ENCODE measurements at places on chromosomes 13 and 19. TPM values are rescaled to one million over a fixed set of nuclear protein-coding genes. Genes with fewer than 3 reads are reported as not detected.

GRCh38 chr19:19081642-19082151 lies 17.9 kb downstream of the SLC25A42 start:
- DNase-seq: no peak

- no peak for DNase-seq
Observed at GRCh38 chr19:41783612-41784011, 12.8 kb upstream of the CEACAM3 start.

DNA sequence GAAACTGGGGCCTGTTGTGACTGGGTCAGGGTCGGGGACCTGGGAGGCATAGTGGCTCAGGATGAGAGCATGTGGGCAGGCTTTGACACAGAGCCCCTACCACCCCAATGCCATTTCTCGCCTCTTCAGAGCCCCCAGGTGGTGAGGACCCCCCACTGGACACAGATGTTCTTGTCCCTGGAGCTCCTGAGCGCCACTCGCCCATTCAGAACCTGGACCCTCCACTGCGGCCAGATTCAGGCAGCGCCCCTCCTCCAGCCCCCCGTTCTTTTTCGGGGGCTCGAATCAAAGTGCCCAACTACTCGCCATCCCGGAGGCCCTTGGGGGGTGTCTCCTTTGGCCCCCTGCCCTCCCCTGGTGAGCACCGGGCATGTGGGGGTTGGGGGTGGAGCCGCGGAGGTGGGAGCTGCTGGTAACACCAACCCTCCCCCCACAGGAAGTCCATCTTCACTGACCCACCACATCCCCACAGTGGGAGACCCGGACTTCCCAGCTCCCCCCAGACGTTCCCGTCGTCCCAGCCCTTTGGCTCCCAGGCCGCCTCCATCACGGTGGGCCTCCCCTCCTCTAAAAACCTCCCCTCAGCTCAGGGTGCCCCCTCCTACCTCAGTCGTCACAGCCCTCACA lies 10.4 kb downstream of the IGFLR1 start:
- no peak for DNase-seq

- no peak for DNase-seq
Observed at GRCh38 chr19:55242517-55242916, 14.0 kb upstream of the TMEM86B start.

DNA sequence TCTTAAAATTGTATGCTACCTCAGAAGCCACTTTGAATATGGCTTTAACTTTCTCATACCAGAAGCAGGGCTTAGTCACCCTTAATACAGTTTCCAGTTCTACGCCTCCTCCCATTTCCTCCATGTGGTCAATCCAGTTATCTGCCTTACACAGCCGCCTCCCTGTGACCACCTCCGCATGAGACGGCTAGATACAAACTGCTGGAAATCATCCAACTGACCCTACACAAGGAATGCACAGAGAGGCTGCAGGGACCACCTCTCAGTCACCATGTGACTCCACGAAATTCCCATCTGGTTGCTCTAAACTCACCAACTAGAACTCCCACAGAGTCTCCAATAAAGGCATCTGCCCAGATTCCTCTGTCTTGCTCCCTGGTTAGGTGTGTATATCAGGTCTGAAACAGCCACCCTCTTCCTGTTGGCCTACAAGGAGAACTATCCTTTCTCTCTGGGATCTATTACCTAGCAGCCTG lies 6.8 kb downstream of the ZNF564 start:
- DNase-seq: no peak

- DNase-seq: no peak
Observed at GRCh38 chr13:33578786-33579185, 239.2 kb upstream of the RFC3 start.

DNA sequence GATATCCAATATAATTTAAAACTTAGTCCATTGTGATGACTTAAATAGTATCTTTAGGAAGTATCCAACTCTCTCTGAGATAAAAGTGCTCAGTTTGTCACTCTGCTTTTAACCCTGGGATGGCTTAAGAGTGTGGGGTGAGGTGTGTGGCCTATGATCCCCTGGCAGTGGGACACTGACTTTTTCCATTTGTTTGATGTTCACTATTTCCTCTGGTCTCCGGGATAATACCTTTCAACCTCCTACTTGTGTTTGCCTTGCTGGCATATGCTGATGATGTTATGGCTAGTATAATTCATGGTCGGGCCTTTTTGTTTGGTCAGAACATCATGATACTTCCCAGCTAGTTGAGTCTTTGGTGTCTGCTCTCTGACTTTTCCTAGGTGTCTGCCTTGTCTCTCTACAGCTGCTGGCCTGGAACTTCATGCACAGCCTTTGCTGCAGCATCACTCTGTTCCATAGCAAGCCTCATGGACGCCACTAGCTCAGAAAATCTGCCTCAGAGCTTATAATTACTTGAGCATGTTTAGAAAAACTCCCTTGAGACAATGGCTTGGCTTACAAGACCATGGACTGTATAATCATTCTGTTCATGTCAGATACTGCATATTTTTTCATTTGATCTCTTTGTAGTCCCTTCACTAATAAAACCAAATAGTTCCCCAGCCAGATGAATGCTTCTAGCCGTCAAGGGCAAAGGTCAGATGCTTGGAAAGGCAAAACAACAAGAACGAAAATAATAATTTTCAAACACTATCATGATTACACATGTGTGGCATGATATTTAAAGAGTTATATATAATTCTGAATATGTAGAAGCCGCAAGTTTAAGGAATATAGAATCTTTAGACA lies 75.2 kb downstream of the WDFY2 start:
- no peak for DNase-seq

GRCh38 chr13:91722267-91722884 lies 324.0 kb downstream of the GPC5 start:
- no peak for DNase-seq

- DNase-seq: no peak
Observed at GRCh38 chr13:97318532-97318931, 96.4 kb downstream of the MBNL2 start.

DNA sequence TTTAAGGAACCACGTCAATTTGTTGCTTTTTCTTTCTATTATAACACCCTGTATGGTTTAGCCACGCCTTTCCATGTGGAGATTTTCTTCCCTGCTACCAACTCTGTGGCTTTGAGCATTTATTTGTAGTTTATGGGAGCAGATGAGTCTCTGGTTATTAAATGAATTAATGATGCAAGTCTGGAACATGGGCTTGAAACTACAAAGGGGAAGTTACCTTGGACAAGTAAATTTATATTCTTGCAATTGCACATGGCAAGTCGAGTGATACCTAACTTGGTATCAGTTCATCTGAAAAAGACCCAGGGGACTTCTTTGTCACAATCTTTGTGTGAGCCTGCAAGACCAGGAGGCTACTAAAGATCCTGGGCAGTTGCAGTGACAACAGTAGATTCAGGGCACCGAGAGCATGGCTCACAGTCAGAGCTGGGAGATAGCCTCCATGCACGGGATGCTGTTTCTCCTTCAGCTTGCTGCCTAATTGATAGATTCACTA lies 24.4 kb downstream of the B3GLCT start:
- no peak for DNase-seq

DNA sequence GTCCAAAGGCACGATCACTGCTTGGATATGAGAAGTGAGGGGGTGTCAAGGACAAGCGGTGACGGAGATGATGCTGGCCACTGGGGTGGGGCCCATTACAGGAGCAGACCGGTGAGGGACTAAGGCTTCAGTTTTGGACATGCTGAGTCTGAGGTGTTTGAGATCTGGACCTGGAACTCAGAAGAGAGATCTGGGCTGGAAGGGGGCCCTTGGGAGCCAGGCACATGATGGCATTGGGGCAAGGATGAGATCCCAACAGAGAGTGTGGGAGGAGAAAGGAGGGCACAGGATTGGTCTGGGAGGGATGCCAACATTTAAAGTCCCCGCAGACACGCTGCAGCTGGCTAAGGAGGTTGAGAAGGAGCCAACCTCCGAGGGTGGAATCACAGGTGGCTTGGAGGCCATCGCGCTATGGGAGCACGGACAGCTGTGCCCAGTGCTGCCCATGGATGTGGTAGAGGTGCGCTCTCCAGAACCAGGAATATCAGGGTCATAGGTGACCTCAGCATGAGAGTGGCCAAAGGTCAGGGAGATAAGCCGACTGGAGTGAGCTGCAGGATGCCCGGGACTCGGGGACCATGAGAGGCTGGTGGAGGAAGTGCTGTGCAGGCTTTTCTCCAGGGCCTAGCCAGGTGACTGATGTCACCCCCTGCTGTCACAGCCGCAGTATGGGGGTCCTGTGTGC lies 21.8 kb downstream of the DHRS12 start:
- DNase-seq: no peak

The SUPT20H gene
- 115 TPM for total RNA-seq

The ZNF610 gene
- total RNA-seq: 11.6 TPM

The SSC5D gene
- 7.6 TPM for total RNA-seq

The KLF12 gene
- 59.9 TPM for total RNA-seq

The CLDND2 gene
- total RNA-seq: not detected

Measured in glutamatergic neuron (in vitro differentiated cells).